CD4-positive, alpha-beta T cell treated with Interleukin-4 for 1 hour (primary cell): ENCODE measurements at places on chromosomes 16 and 17.
A peak's percentile ranks its signal among the peaks of the same experiment; 100 is the strongest.

GRCh38 chr17:68909066-68909465 lies 46.1 kb downstream of the ABCA8 start:
- DNase-seq = peak; percentile 2

- DNase-seq = no peak
Observed at GRCh38 chr17:76688165-76688622, 22.6 kb downstream of the MXRA7 start.

- DNase-seq = no peak
Observed at GRCh38 chr16:51407199-51407598, 256.1 kb upstream of the SALL1 start.

DNA sequence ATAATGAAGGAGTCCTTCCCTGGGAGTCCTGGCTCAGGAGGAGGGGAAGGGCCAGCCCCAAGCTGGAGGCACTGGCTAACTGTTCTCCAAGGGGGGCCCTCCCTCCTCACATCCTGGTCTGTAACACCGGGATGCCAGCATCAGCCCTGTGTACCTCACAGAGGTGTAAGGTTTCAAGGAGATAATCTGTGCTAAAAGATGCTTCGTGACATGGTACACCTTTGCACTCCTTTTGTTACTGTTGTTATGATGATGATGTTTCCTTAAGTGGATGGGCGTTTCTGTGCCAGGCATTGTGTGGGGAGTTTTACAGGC lies 236.7 kb upstream of the TNRC6C start:
- no peak for DNase-seq

DNA sequence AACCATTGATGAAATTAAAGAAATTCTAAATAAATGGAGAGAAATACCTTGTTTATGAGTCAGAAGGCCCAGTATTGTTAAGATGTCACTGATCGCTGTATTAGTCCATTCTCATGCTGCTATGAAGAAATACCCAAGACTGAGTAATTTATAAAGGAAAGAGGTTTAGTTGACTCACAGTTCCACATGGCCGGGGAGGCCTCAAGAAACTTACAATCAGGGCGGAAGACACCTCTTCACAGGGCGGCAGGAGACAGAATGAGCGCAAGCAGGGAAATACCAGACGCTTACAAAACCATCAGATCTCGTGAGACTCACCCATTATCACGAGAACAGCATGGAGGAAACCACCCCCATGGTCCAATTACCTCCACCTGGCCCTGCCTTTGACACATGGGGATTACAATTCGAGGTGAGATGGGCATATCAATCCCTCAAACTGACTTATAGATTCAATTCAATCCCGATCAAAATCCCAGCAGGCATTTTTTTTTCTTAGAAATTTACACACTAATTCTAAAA lies 157.2 kb downstream of the ENGASE start:
- DNase-seq = no peak

DNA sequence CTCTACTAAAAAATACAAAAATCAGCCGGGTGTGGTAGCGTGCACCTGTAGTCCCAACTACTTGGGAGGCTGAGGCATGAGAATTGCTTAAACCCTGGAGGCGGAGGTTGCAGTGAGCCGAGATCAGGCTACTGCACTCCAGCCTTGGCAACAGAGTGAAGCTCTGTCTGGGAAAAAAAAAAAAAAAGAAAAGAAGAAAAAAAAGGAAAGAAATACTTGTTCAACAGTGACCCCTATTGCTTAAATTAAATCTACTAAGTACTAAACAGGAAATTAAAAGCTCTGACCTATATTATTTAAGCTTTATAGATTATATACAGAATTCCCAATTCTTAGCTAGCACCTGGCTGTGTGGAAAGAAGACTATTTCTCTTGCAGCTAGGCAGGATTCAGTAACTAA lies 48.9 kb downstream of the FBXL20 start:
- no peak for DNase-seq

GRCh38 chr17:2151358-2152033 lies 96.6 kb downstream of the HIC1 start:
- no peak for DNase-seq

- DNase-seq = peak; percentile 13
Observed at GRCh38 chr16:84700446-84701300, 873 bp downstream of the USP10 start.

DNA sequence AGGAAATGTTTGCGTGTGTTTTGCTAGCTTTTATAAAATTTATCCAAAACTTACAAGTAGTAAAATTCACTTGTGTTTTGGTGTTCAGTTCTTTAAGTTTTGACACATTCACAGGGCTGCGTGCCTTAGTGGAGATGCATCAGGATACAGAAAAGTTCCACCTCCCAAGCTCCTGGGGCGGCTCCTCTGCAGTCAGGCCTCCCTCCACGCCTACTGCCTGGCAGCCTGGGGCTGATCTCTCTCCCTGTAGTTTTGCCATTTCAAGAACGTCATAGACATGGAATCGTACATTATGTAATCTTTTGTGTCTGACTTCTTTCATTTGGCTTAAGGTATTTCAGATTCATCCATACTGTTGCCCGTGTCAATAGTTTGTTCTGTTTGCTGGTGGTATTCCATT lies 27.2 kb upstream of the IRF8 start:
- no peak for DNase-seq

DNA sequence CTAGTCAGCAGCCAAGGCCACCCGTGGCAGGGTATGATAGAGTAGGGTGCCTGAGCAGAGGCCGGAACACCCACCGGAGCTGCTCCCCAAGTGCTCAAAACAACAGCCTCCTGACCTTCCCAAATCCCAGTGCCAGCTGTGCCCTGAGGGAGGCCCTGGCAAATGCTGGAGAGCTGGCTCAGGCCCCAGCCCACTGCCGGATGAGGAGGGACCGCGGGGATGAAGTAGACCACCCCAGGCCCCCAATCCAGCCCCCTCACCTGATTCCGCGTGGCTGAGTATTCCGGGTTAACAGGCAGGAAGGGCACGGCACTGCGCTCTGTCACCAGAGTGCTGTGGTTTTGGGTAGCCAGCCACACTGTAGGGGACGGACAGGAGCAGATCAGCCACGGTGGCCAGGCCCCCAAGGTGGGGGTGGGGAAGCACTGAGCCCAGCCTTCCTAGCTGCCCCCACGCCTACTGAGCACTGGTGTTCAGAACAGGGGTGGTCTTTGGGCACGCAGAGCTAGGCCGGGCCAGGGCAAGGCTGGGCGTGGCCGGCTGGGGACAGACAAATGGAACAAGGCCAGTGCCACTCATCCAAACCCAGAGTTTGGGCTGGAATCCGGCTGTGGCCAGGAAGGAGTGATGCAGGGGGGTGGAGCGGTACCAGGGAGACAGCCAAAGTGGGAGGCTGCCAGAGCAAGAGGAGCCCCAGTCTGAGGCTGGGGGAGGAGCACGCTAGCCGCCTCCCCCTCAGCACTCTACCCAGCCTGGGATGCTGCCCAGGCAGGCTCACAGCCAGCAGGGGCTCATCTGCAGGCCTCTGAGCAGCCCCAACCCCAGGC lies 9.1 kb downstream of the TP53I13 start:
- DNase-seq = no peak

DNA sequence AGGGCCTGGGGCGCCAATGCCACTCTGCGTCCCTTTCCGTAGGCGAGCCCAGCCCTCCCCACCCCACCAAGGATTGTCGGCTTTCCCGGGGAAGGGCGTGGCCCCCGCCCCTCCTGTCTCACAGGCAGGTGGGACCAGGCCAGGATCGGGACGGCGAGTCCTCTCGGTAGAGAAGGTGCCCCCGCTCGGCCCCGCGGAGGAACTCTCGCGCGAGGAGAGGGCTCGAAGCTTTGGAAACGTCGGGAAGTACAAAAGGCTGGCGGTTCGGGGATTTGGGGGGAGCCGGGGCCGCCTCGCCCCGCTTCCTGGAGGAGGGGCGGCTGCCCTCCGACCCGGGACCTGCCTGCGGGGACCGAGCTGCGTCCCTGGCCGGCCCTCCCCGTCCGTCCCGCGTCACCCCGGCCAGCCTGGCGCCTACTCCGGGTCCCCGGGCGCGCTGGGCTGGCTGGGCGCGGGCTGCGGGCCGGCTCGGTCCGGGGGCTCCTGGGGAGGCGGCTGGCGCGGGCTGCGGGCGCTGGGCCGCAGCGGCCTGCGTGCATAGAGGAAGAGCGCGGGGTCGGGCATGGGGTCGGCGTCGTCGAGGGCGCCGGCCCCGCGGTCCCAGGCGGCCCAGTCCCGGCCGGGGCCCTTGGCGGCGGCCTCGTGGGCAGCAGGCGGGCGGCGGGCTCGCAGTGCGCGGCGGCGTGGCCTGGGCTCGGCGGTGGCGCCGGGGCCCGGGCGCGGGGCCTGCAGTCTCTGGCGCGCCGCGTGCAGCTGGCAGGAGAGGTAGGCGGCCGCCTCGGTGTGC lies 12.6 kb upstream of the CLUH start:
- DNase-seq = no peak

DNA sequence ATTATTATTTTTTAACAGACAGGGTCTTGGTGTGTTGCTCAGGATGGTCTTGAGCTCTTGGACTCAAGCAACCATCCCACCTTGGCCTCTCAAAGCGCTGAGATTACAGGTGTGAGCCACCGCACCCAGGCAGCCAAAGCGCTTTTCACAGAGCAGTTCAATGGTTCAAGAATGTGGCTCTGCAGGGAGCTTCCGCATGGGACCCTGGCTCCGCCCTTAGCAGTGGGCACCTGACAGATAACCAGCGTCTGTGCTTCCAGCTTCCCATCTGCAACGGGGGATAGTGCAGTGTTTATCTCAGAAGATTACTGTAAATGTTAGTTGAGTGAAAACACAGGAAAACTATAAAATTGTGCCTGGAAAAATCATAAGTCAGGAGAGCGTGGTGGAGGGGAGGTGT lies 99.4 kb downstream of the KCNJ12 start:
- DNase-seq = no peak

- DNase-seq = no peak
Observed at GRCh38 chr17:80885947-80886582, 105.6 kb upstream of the CHMP6 start.

DNA sequence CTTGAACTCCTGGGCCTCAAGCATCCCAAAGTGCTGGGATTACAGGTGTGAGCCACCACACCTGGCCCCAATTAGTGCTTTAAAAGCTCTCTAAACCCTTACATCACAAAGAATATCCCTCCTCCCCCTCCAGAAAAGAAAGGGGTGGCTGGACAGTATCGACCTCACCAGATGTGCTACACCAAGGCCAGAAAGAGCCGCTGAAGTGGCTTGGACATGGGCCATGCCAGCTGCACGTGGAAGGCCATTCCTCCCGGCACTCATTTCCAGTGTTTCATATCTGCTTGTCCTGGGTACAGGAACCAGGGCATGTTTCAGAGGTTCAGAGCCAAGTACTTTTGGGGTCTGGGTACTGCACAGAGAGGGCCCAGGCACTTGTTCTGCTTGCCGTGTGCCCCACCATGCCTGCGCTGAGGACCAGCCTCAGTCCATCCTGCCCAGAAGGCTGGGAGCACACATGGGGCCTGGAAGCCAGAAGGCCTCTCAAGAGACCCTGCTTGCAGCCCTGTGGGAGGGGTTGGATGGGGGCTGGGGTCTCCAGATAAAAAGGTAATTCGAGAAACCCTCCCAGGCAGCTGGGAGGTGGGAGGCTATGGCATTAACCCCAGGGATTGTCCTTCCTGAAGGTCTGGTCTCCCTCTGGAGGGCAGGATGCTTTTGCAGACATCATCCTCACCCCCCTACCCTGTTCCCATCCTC lies 3.5 kb upstream of the SRRM2 start:
- no peak for DNase-seq

- DNase-seq = no peak
Observed at GRCh38 chr17:9115214-9116191, 94.2 kb downstream of the NTN1 start.

- DNase-seq = no peak
Observed at GRCh38 chr16:1777375-1778199, 4.7 kb upstream of the MRPS34 start.

- no peak for DNase-seq
Observed at GRCh38 chr16:75929046-75929445, 202.8 kb upstream of the CPHXL start.

DNA sequence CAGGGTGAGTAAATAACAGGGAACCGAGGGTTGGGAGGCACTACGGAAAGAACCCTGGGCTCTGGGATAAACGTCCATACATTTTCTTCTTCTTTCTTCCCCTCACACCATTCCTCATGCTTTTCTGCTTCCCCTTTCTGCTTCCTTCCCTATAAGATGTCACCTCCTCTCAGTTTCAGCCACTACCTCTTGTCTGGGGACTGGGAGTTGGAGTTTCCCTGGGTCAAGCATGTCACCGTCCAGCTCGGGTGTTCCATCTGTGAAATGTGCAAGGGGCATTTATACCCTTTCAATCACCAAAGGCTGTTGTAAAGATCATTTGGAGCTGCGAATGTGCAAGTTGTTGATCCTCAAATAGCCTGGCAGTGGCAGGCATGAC lies 17.5 kb upstream of the CCL22 start:
- DNase-seq = no peak

GRCh38 chr17:79808763-79809529 lies 12.1 kb upstream of the CBX8 start:
- no peak for DNase-seq

- DNase-seq = no peak
Observed at GRCh38 chr16:10583269-10583668, 2.9 kb upstream of the EMP2 start.

DNA sequence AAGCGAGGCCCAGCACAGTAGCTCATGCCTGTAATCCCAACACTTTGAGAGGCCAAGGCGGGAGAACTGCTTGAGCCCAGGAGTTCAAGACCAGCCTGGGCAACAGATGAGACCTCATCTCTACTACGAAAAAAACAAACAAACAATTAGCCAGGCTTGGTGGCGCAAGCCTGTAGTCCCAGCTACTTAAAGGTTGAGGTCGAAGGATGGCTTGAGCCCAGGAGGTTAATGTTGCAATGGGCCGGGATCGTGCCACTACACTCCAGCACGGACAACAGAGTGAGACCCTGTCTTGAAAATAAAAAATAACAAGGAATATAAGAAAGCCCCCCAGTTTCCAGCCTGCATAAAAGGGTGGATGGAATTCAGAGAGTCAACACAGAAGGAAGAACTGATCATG lies 40.3 kb downstream of the ARHGAP17 start:
- no peak for DNase-seq

DNA sequence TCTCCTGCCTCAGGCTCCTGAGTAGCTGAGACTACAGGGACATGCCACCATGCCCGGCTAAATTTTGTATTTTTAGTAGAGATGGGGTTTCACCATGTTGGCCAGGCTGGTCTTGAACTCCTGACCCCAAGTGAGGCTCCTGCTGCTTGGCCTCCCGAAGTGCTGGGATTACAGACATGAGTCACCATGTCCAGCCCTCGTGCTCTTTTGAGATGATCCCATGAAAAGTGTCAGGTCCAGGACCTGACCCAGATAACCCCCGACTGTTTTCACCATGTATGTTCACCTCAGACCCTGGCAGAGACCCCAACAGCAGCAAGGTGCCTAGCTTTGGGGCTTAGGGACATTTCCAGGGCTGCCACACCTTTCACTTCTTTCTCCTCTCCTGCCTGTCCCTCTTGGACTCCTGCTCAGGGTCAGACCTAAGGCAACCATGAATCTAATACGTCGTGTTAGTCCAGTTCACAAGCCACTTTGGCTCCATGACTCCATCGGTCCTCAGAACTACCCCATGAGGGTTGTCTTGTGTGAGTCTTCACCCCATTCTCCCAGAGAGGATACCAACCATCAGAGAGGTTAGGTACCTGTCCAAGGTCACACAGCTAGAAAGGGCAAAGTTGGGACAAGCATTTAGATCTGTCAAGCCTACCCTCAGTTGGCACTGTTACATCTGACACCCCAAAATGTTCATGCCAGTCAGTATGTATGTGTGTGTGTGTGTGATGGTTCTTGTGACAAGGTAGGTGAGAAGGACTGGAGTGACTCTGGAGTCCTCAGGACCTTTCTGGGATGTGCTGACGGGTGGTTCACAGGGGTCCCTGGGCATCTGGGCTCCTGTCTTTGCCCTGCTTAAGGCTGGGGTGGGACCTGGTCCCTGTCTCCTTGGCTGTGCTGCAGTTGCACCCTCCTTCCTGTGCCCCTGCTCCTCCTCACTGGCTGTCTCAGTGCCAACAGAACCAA lies 23.1 kb upstream of the MAP3K14 start:
- no peak for DNase-seq
